Sigmoid colon (tissue), 7 donors: ENCODE measurements at places on chromosomes 3 and 15. TPM values are rescaled to one million over a fixed set of nuclear protein-coding genes. Genes with fewer than 3 reads are reported as not detected.
A peak's percentile ranks its signal among the peaks of the same experiment; 100 is the strongest.

- H3K27me3 ChIP-seq = no peaks in the 10 kb centered on the region
- H3K27ac ChIP-seq = no peak overlapping the region
- no peak for DNase-seq
- no peaks in the 10 kb centered on the region for H3K4me1 ChIP-seq
These were observed 775.3 kb upstream of the ARPP21 start for GRCh38 chr3:34864011-34864410.

- no peaks in the 10 kb centered on the region for H3K27me3 ChIP-seq
- H3K27ac ChIP-seq = peak overlapping the region; percentile 98
- H3K4me1 ChIP-seq = peaks cover 80% of the 10 kb centered on the region
- no peaks in the 10 kb centered on the region for H3K36me3 ChIP-seq
- no peak for DNase-seq
These were observed 11.6 kb downstream of the LPP start for GRCh38 chr3:188165596-188165995.

DNA sequence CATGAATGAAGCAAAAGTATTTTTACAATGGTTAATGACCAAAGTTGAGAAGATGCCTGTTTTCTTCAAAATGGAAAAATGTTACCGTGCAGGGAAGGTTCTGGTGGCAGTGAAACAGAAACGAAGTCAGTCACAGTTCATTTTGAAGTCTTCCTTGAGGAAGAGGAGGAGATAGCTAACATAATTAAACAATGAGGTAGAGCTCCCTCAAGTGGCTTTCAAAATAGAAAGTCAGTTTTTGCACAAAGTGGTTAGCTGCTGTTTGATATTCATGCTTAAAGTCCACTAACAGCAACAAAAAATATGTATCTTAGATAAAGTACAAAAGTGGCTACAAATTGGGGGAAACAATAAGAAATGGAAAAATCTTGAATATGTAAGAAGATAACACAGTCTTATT, 87.3 kb downstream of the TFG start:
- no peak overlapping the region for H3K4me3 ChIP-seq
- no peaks in the 10 kb centered on the region for H3K36me3 ChIP-seq
- no peaks in the 10 kb centered on the region for H3K27me3 ChIP-seq
- H3K4me1 ChIP-seq = no peaks in the 10 kb centered on the region
- H3K27ac ChIP-seq = no peak overlapping the region
- no peak for DNase-seq

Gene PRKCI
- total RNA-seq = 27.1 TPM

- no peaks in the 10 kb centered on the region for H3K27me3 ChIP-seq
- H3K36me3 ChIP-seq = no peaks in the 10 kb centered on the region
- H3K4me1 ChIP-seq = no peaks in the 10 kb centered on the region
- H3K4me3 ChIP-seq = no peak overlapping the region
These were observed 815.5 kb upstream of the CFAP20DC start for GRCh38 chr3:59865351-59865750.

DNA sequence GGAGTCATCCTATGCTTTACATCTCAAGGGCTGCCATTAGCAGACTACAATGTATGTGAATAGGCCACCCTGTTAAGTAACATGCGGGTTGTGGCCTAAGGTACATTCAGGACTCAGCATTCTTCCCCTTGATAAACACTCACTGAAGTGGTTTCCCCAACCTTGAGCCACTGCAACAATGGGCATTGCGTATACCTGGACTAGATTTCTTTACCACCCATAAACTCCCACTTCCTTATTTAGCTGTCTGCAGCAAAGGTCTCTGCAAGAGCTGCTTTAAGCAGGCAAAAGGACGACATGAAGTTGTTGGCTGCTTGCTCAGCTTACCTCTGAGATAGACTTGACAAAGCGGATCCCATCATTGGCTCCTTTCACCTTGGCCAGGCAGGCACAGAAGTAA, 16.2 kb downstream of the FYCO1 start:
- H3K4me3 ChIP-seq = no peak overlapping the region
- no peak for DNase-seq
- peaks cover 95% of the 10 kb centered on the region for H3K36me3 ChIP-seq
- no peak overlapping the region for H3K27ac ChIP-seq

DNA sequence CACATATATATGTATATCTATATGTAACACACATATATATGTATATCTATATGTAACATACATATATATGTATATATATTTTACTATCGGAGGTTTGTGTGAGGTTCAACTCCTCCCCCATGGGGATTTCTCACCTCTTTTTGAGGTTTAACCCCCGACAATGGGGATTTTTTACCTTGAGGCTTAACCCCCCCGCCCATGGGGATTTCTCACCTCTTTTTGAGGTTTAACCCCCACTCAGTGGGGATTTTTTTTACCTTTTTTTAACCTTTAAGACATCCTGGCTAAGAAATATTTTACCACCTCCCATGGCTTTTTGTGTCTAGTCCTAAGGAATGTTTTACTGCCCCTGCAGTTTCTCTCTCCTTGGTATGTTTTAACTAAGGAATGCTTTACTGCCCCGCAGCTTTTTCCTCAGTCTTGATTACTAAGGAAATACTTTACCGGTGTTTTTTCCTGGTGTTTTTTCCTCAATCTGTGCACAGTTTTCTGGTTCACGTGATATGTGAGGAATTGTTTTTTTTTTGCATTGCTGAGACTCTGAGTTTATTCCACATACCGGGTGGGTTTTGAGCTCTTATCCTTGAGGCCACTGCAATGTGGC, 185.2 kb downstream of the KLF13 start:
- H3K27me3 ChIP-seq = no peaks in the 10 kb centered on the region
- H3K4me1 ChIP-seq = no peaks in the 10 kb centered on the region
- H3K27ac ChIP-seq = no peak overlapping the region
- no peaks in the 10 kb centered on the region for H3K36me3 ChIP-seq
- no peak for DNase-seq

DNA sequence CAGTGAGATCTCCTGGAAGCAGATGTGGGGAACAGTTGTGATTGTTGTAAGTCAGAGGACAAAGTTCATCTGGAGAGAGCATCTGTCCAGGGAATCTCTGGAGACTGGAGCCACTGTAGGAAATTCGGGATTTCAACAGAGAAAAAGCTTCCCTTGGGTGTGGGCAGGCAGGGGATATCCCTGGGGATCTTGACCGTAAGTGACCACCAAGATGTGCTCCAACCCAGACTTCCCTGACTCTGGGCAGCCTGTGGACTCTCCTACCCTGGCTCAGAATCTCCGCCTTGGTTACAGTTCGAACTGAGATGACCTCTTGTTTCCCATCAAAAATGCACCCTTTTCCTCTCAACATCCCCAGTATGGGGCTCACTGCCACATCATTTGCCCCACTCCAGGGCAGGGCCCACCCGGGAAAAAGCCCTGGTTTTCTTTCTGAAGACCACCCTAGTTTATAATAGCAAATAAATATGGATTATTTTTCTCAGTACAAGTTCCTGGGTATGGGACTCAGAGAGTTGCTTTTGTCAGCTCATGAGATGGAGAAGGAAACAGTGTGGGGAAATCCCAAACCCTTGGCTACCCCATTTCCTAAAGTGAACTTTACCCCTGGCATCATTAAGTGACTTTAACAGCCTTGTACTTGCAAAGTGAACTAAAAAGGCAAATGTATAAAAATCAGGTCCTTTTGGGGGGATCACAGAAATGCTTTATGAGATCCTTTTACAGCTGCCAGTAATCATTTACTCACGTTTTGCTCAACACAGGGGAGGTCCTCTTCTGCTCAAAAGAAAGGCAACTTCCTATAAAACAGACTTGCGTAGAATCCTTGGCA, 89.9 kb downstream of the CCNL1 start:
- no peak overlapping the region for H3K27ac ChIP-seq
- H3K4me3 ChIP-seq = no peak overlapping the region
- no peaks in the 10 kb centered on the region for H3K36me3 ChIP-seq
- no peaks in the 10 kb centered on the region for H3K4me1 ChIP-seq
- no peaks in the 10 kb centered on the region for H3K27me3 ChIP-seq
- no peak for DNase-seq

Gene ALCAM
- total RNA-seq = 16.0 TPM
